Gastroesophageal sphincter (tissue), 4 donors: ENCODE measurements at places on chromosomes 2 and 18.

DNA sequence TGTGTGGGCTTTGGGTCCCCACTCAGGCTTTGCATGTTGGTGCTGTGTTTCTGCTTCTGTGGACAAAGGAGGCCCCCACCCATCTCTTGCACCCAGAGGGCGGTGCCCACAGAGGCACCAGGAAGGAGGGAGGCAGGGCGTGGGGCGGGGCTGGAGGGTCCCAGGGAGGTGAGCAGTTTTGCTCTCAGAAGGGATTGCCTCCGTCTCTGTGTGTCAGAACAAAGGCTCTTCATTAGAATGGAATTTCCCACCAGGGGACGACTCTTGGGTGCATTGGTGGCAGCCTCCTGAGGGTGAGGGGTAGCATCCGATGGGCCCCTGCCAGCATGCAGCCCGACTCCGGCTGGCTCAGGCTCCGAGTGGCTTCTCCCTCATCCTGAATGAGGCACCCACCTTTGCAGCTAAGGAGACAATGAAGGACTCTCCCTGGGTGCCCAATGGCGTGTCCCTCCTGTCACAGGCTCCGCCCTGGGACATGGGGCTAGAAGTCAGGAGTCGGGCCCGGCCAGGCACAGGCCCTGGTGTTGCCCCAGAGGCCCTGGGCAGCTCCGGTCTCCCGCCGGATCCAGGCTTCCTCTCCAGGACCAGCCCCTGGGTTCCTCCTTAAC lies 7.0 kb upstream of the ERFE start:
- H3K36me3 ChIP-seq, result no peaks in the 10 kb centered on the region
- peaks cover 6% of the 10 kb centered on the region for H3K4me1 ChIP-seq
- ATAC-seq, result no peak

DNA sequence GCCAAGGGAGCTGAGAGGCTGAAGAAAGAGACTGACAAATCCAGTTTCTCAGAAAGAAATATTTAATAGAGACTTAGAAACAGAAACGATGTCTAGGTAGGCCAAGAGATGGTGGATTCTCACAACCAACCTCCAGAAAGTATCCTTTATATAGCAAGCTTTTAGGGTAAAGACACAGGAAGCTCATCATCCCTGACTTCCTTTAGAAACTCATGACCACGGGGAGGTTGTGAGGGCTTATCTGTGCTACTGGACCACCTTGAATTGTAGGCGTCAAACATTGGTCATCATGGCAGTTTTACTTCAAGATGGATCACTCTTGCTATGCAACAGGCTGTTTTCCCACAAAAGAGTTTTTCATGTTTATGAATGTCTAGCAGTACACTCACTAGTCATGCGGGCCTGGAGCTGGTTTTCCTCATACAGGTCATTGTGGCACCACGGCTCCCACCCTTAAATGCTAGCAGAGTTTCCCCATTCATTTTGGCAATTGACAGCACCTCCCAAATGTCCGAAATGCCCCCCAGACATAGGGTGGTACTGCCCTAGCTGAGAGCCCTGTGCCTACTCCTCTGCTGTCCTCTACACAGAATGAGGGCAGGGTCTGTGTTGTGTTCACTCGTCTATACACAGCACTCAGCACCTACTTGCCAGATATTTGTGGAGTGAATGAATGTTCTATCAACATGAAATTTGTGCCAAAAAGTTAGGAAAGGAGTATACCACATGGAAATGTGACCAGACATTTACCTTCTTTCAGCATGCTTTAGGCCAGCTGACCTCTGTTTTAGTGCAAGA lies 89.0 kb downstream of the TMEM247 start:
- peak; percentile 13 for ATAC-seq
- peaks cover 7% of the 10 kb centered on the region for H3K36me3 ChIP-seq
- peak overlapping the region; percentile 86 for H3K27ac ChIP-seq
- peaks cover 20% of the 10 kb centered on the region for H3K4me1 ChIP-seq
- no peak overlapping the region for H3K4me3 ChIP-seq

GRCh38 chr2:24175631-24176187 lies 856 bp downstream of the FAM228A start:
- H3K36me3 ChIP-seq, result no peaks in the 10 kb centered on the region
- H3K4me3 ChIP-seq, result no peak overlapping the region
- H3K27me3 ChIP-seq, result peaks cover 8% of the 10 kb centered on the region
- no peak overlapping the region for H3K27ac ChIP-seq
- no peaks in the 10 kb centered on the region for H3K4me1 ChIP-seq

GRCh38 chr2:31150120-31150670 lies 12.0 kb upstream of the GALNT14 start:
- no peaks in the 10 kb centered on the region for H3K36me3 ChIP-seq
- H3K27me3 ChIP-seq, result peaks cover 19% of the 10 kb centered on the region
- no peaks in the 10 kb centered on the region for H3K4me1 ChIP-seq
- H3K4me3 ChIP-seq, result no peak overlapping the region
- no peak overlapping the region for H3K27ac ChIP-seq

GRCh38 chr18:52615943-52616342 lies 275.9 kb downstream of the DCC start:
- no peaks in the 10 kb centered on the region for H3K4me1 ChIP-seq
- H3K27me3 ChIP-seq, result no peaks in the 10 kb centered on the region
- no peak overlapping the region for H3K27ac ChIP-seq
- H3K36me3 ChIP-seq, result no peaks in the 10 kb centered on the region
- H3K4me3 ChIP-seq, result no peak overlapping the region
- ATAC-seq, result no peak

DNA sequence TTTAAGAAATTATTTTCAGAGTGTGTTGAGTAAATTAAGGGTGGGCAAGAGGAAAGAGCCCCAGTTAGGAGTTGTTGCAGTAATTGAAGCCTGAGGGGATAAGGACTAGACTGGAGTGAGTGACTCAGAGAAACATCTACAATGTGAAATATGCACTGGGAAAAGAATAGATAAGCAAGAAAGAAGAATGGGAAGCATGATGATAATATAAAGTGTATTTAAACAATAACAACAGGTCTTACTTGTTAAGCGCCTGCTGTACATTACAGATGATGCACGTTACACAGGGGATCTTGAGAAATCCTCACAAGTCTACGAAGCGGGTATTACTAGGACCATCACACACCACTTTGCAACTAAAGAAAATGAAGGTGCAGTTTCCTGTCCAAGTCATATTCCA lies 73.6 kb upstream of the STK17B start:
- H3K4me1 ChIP-seq, result peaks cover 3% of the 10 kb centered on the region
- H3K36me3 ChIP-seq, result no peaks in the 10 kb centered on the region
- no peaks in the 10 kb centered on the region for H3K27me3 ChIP-seq
- no peak overlapping the region for H3K27ac ChIP-seq

DNA sequence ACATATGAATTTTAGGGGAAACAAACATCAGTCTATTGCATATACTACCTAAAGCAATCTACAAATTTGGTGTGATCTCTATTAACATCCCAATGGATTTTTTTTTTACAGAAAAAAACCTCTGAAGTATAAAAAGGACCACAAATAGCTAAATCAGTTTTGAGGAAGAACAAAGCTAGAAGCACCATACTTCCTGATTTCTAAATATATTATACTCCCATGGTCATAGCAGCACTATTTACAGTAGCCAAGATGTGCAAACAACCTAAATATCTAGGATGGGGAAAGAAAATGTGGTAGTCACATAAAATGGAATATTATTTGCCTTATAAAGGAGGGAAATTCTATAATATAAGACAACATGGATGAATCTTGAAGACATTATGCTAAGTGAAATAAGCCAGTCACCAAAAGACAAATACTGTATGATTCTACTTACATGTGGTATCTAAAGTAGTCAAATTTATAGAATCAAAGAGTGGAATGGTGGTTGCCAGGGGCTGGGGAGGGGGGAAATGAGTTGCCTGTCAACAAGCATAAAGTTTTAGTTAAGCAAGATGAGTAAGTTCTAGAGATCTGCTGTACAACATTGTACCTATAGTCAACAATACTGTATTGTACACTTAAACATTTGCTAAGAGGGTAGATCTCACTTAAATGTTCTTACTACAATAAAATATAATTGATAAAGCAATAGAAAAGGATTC lies 17.6 kb upstream of the CASP8 start:
- H3K27me3 ChIP-seq, result no peaks in the 10 kb centered on the region
- no peak overlapping the region for H3K4me3 ChIP-seq
- H3K27ac ChIP-seq, result no peak overlapping the region
- no peaks in the 10 kb centered on the region for H3K4me1 ChIP-seq

DNA sequence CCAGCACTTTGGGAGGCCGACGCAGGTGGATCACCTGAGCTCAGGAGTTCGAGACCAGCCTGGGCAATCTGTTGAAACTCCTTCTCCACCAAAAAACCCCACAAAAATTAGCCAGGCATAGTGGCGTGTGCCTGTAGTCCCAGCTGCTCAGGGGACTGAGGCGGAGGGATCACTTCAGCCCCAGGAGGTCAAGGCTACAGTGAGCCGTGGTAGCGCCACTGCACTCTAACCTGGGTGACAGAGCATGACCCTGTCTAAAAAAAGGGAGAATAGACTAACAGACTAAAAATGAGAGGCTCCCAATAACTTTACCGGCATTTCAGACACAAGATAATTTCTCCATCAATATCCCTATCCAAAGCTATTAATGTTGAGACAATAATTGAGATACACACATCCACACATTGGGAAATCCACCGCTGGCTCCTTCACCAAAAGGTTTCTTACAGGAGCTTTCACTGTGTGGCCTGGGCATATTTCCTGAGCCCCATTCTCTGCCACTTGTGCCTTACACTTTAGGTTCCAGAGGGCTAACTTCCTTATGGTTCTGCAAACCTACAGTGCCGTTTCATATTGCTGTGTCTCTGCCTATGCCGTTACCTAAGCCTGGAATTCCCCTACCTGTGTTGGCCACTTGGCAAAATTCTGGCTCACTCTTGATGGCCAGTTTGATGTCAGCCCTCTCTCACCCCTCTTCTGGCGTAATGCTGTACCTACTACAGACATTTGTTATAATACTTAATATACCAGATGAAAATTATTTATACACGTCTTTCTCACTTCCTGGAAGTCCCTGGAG lies 115.8 kb upstream of the ZFP36L2 start:
- no peak overlapping the region for H3K27ac ChIP-seq
- ATAC-seq, result no peak

DNA sequence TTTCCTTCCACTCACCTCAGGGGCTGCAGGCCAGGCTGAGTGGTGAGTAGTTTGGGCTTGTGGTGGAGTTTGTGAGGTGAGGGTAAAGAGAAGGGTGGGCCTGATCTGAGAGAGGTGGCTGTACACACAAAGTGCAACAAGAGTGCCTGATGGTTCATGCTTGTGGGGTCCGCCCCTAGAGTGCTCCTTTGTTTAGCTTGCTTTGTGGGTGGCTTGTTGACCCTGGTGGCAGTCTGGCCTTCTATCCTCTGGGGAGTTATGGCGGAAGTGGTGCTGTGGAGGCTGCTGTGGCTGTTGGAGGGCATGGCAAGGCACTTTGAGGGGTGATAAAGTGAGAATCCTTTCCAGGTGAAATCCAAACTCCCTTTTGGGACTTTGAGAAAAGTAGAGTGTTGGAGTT lies 10.6 kb downstream of the UBE2F start:
- H3K27ac ChIP-seq, result no peak overlapping the region
- H3K4me3 ChIP-seq, result no peak overlapping the region
- ATAC-seq, result no peak
- H3K27me3 ChIP-seq, result no peaks in the 10 kb centered on the region

DNA sequence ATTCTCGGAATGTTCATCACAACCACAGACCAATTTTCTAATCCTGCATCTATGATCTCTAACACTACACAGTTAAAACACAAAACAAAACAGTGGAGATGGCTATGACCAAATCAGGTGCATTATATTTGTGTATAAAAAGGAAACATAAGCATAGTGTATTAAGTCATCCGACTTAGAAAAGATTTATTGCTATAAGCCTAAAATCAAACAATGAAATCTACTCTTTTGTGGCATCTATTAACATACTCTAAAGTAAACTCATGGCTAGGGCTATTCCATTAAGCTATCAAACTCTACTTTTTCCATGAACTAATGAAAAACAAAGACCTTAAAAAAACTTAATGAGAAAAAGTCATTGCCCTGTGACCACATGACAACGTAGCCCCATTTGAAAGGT lies 8.7 kb downstream of the SP3 start:
- peaks cover 99% of the 10 kb centered on the region for H3K4me1 ChIP-seq
- no peak for ATAC-seq
- no peak overlapping the region for H3K27ac ChIP-seq
